Cortex of kidney (tissue), 1 donor: ENCODE measurements at places on chromosomes 1 and 21.

GRCh38 chr1:225882694-225883615 lies 775 bp upstream of the TMEM63A start:
- DNase-seq: no peak

- no peak for DNase-seq
These were observed 31.7 kb downstream of the ELK4 start for GRCh38 chr1:205600085-205600484.

DNA sequence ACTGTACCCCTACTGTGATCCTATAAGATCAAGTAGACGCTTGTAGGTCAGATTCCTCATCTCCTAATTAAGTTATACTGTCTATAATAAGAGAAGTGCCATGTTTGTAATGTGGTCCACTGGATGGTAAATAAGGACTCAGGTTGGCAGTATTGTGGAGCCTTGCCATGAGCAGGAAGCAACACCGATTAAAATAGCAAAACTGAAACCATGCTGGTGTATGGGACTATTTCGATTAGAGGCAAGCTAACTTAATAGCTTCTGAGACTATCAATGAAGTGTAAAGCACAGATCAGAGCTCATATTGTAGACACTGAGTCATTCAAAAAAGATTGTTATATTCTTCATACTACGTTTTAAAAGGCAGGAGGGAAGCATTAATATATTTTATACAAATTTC lies 348.8 kb downstream of the HHAT start:
- no peak for DNase-seq

GRCh38 chr1:177368255-177368654 lies 197.5 kb downstream of the BRINP2 start:
- no peak for DNase-seq

DNA sequence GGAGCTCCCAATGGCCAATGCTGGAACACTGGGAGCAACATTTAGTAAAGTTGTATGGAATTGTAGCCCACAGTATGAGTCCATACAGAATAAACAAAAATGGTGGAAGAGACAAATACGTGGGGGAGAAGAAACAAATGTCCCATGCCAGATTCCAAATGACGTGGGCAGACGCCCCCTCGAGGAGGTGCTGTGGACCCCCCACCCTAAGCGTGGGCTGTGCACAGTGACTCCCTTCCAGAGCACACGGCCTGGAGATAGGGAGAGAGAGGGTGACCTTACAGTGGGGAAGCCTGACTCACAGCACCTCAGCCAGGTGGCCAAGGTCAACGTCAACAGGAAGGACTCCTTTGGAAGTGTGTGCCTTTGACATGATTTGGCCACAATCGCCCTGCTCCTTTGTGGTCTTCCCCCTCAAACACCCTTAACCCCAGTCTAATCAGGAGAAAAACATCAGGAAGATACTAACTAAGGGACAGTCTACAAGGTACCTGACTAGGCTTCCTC lies 13.7 kb upstream of the PDE9A start:
- no peak for DNase-seq

GRCh38 chr1:77076759-77077158 lies 142.5 kb downstream of the PIGK start:
- DNase-seq: no peak

- DNase-seq: no peak
These were observed 195.9 kb upstream of the GALNT2 start for GRCh38 chr1:229871078-229871676.

- DNase-seq: no peak
These were observed 30.3 kb upstream of the ID3 start for GRCh38 chr1:23589585-23589986.

GRCh38 chr1:240309769-240310168 lies 218.1 kb downstream of the FMN2 start:
- DNase-seq: no peak

- DNase-seq: no peak
These were observed 278.7 kb downstream of the HHAT start for GRCh38 chr1:210607361-210607760.

DNA sequence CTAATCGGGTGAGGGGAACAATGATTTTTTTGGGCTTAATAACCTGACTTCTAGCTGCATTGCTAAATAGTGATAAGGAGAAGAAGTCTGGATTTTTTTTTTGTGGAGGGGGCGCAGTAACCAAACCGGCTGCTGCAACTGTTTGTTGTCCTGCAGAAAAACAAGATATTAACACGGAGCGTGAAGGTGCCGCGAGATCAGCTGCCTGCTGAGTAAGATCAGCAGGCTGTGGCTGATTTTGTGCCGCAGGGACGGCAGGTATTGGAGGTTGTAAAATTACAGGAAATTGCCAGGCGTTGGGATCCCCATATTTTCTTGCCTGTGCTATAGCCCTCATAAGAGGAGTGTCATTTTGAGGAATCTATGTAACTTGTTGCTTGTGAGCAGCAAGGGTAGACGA lies 8.7 kb upstream of the LRRC47 start:
- no peak for DNase-seq

DNA sequence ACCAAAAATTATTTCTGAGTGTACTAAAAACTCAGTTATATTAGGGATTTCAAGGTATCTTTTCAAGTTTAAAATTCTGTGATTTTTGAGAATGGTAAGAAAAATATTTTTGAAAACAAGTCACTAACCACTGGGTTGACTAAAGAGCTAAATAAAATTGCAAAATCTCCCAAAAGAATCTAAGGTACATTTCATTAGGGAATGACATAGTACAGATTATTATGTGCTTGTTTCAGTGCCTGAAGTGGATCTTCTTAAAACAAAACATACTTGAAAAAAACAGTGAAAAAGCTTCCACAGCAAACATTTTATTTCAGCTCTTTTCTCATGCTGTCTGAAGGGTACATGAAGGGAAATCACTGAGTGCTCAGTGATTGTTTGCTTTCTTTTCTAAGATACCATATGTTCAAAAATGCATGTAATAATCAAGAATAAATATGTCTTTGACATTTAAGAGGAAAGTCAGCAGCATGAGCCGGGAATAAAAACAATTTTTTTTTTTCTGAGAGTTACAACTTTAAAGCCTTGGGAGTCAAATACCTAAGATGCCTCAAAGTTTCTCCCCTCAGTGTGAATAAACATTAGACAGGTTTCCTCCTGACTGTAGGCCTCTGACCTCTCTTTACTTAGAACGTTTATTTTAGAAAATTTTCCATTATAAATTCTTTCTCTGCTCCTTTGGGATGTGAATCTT lies 200.7 kb downstream of the KCNT2 start:
- no peak for DNase-seq

- DNase-seq: no peak
These were observed 63.3 kb downstream of the AK4 start for GRCh38 chr1:65211331-65211730.

DNA sequence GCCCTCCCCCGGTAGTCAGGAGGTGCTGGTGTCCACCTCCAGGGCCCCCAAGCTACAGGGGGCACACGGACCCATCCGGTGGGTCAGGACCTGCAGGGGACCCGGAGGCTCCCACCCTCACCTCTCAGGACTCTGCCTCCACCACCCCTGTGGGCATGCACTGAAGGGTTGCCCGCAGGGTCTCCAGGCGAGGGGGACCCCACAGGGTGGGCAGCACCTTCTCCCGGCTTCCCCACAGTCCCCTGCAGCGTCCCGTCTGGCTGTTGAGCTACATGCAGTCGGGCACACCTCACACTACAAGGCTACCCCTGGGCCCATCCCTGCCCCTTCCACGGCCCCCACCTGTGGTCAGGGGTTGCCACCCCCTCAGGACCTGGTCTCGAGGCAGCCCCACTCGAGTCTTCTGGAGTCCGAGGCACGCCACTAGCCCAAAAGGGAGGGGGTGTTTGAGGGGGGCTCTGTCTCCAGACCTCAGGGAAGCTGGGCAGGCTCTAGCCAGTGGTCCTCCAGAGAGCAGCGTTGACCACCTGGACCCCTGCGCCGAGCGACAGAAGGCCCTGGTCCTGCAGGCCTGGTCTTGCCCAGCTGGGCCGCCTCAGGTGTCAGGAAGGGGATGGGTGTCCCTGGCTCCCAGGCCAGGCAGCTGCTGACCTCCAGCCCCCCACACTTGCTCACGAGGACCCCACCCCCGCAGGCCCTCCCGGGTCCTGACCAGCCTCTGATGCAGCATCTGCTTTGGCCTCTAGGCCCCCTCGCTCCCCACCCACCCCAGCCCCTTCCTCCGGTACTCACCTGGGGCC lies 9.6 kb downstream of the PARS2 start:
- DNase-seq: no peak

- no peak for DNase-seq
These were observed 56.2 kb downstream of the ST3GAL3 start for GRCh38 chr1:43763497-43763973.

- peak; percentile 44 for DNase-seq
These were observed 588 bp upstream of the IGSF8 start for GRCh38 chr1:160098852-160099561.

- DNase-seq: no peak
These were observed 29.6 kb downstream of the NHLH2 start for GRCh38 chr1:115811140-115811828.

DNA sequence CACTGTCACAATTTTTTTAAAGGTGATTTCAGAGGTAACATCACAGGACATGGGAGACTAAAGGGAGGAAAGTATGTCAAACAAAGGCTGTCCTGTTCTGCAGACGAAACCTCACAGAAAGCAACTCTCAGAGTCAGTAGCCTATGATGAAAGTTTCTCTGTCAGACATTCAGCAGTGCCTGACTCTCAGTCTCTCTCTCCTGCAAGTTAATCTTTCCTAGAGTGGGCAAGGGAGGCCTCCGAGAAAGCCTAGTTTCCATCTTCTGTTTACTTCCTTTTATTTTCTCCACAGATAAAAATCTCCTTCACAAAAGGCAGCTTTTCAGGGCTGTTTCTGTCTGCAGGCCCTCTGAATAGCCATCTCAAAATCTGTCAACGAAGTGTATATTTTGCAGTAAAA lies 24.9 kb upstream of the FMO2 start:
- no peak for DNase-seq

- no peak for DNase-seq
These were observed 43.4 kb downstream of the SHCBP1L start for GRCh38 chr1:182909578-182909977.

- no peak for DNase-seq
These were observed 215.5 kb downstream of the RWDD3 start for GRCh38 chr1:95449516-95449915.

GRCh38 chr1:229068270-229068987 lies 202.5 kb upstream of the RAB4A start:
- no peak for DNase-seq

- DNase-seq: no peak
These were observed 7.6 kb downstream of the CD101 start for GRCh38 chr1:117009132-117009531.

GRCh38 chr1:201648907-201649721 lies 110.2 kb downstream of the NAV1 start:
- DNase-seq: no peak

GRCh38 chr1:209643285-209644020 lies 8.8 kb downstream of the LAMB3 start:
- DNase-seq: no peak

DNA sequence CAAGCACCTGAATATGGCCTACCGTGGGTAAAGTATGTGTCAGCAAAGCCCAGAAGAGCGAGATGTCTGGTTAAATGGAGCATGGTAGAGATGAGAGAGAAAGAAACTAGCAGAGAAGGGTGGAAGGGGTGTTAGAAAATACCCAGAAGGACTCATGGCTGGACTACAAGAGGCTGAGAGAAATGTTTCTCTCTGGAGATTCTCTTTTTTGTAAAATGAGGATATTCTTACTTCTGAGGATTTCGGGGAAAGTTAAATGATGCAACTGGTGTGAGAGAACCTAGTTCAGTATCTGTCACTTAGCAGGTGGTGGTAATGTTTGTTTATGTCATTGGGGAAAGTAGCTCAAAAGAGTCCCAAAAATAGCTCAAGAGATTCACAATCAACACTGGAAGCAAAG lies 7.2 kb upstream of the EPS15 start:
- no peak for DNase-seq

DNA sequence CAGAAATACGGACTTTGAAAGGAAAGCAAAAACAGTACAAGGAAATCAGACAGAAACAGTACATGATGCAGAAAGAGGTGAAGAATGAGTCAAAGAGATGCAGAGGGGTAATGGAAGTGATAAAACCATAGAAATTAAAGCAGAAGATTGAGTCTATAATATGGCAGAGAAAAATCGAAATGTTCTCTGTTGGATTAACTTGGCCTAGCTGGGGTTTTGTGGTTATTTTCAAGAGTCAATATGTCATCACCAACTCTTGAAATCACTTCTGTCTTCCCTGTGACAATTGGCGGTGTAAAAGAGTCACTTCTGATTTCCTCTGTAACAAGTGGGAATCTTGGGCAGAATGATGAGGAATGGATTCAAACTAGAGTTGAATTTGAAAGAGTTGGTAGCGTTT lies 7.4 kb downstream of the YTHDF2 start:
- DNase-seq: no peak

DNA sequence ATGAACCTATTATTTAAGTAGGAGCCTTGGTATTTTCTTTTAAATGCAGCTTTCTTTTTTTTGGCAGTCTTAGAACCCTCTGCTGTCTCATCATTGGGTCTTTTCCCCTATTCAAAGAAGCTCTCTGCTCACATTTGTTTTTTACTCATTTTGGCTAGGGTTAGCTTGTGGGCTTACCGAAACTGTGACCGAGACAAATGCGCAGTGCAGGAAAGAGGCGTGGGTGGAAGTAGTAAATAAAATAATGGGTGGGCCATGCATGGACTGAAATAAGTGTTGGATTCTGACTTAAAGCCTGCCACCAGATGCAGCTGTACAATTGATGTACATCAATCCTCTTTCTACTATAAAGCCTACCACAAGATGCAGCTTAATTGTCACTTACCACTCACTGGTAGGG lies 14.7 kb downstream of the XPR1 start:
- DNase-seq: no peak

GRCh38 chr1:31760471-31761470 lies 3.4 kb downstream of the ADGRB2 start:
- no peak for DNase-seq

DNA sequence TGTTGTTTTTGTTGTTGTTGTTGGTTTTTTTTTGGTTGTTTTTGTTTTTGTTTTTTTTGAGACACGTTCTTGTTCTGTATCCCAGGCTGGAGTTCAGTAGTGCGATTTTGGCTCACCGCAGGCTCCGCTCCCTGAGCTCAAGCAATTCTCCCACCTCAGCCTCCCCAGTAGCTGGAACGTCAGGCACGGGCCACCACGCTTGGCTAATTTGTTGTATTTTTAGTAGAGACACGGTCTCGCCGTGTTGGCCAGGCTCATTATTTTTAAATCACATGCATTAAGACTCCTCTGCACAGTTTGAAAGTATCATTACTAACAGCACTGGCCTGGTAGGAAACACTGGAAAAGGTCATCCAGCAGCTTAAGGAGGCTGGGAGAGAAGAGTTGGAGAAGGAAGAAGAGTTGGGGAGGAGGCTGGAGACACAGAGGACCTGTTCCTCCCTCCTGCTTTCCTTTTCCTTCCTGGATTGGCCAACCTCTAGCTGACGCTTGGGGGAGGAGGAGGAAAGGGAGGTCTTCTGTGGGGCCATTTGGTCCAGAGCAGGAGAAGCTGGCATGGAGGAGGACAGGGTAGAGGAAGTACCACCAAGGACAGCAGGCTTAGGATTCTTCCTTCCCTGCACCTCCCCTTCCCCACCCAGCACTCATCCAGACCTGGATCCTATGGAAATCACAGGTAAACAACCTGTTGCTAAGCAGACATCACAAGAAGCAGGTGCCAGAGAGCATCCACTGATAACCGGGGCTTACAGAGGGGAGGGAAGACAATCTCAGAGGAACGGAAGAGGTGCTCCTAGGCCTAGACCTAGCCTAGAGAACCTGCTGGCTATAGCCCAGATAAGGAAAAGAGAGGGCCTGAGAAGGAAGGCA lies 71.9 kb upstream of the GOLT1A start:
- no peak for DNase-seq

GRCh38 chr1:155481741-155482241 lies 80.8 kb downstream of the ASH1L start:
- no peak for DNase-seq
